Activated T-helper 17 cell treated with anti-CD3 and anti-CD28 coated beads, Interleukin-2, amount 50 U/mL, for 72 hours (primary cell): ENCODE measurements at places on chromosomes 2 and 18. TPM values are rescaled to one million over a fixed set of nuclear protein-coding genes. Genes with fewer than 3 reads are reported as not detected.

DNA sequence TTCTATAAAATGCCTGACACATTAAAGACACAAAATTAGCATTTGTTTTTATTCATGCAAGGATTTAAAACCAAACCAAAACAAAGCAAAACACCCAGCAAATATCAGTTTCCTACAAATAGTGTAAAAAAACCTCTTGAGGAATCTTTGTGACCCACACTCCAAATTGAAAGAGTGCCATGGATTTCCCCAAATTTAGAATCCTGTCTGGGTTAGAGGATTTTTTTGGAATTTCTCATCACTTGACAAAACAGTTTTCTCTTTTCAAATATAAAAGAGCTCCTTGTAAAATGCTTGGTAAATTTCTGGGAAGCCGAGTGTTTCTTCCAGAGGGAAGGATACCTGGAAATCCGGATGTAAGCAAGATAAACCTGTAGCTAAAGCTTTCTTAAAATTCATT, 1.7 kb upstream of the FN1 start:
- ATAC-seq, result no peak

- ATAC-seq, result peak; percentile 53
Observed at GRCh38 chr2:171318463-171318934, 115.3 kb downstream of the METTL8 start.

DNA sequence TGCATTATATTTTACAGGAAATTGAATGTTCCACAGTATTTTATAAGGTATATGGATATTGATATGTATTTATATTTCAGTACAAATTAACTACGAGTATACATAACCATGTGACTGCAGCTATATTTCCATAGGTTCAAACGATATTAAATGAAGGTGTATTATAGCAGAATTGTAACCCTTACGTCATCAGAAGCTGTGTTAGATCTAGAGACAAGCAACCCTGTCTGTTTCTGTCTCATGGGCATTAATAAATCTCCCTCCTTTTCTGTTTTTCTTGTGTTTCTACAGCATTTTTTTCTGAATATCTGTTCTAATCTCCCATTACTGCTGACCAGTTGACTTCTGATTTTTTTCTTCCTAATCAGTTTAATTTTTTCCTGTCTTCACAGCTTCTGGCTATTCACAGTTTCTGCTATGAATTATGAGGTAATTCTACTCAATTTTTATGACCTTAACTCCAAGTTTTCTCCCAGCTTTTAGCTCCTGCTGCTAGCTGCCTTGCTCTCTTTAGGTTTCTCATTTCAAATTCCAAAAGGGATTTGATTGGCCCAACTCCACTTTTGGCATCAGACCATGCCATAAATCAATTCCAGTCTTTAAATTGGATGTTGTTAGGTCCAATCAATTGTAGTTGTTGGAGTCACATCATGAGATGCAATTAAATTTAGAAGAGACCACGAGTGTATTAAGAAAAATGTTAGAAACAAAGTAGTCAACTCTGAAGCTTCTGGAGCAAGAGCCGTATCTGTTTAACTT, 277.5 kb upstream of the ZSWIM2 start:
- no peak for ATAC-seq

DNA sequence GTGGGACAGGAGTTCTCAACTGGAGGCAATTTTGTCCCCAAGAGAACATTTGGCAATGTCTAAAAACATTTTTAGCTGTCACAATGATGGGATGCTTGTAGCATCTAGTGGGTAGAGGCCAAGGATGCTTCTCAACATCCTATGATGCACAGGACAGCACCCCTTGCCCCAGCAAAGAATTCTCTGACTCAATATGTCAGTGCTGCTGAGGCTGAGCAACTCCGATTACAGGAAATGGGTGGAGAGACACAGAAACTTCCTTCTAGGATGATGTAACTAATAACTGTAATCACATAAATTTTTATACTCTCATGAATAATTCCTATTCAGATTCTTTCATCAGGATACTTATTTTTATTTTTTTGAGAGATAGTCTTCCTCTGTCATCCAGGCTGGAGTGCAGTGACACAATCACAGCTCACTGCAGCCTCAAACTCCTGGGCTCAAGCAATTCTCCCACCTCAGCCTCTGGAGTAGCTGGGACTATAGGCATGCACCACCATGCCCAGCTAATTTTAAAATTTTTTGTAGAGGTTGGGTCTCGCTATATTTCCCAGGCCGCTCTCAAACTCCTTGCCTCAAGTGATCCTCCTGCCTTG, 120.3 kb upstream of the ACAA2 start:
- peak; percentile 50 for ATAC-seq

DNA sequence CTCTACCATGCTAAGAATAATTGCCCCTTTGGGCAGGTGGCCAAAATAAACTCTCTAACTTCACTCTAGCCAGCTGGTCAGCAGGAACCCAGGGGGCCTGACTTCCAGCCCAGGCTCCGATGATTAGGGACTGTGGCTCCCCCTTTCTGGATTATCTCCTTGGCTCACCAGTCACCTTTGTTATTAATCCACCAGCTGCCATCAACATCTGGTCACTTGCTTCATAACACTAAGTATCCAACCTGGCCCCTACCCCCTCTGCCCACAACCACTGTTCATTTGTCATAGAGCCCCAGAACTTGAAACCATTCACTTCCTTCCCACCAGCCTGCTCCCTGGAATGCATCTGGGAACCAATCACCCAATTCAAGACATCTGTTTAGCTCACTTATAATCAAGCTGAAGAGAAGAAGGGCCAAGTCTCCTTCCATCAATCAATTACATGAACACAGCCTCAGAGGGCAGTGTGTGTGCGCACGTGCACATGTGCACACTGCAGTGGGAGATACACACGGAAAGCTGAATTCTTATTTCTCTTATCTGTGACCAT, 215.1 kb downstream of the ALK start:
- ATAC-seq, result no peak

DNA sequence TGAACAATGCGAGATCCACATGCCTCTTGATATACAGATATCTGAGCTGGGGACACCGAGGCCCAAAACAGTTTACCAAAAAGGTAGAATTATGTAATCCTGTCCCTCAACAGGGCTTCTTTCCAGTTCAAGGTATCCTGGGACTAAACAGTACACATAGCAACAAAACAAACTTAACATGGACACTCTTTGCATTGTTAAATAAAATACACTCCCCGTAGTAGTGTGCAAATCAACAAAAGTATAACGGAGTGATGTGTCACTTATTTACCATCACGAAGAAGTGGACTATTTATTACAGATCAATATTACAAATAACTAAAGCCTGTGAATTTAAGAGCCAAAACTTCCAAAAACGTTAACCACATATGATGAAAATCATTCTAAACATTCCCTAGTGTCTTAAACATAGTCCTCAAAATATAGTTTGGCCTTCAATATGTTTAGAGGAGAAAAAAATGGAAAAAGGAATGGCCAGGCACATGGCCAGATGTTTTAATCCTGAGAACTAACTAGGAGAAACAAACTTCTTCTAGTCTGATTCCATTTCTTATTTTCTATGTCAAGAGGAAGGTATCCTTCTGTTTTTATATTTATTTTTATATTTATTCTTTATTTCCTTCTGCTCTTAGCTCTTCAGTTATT, 377.5 kb downstream of the OSR1 start:
- no peak for ATAC-seq

GRCh38 chr2:201046881-201047280, 24.6 kb downstream of the HYCC2 start:
- ATAC-seq, result no peak

Gene SCN2A
- not detected for total RNA-seq

Gene ATP5F1A
- total RNA-seq, result 278 TPM

- ATAC-seq, result no peak
Observed at GRCh38 chr2:138333677-138334076, 167.9 kb upstream of the SPOPL start.

DNA sequence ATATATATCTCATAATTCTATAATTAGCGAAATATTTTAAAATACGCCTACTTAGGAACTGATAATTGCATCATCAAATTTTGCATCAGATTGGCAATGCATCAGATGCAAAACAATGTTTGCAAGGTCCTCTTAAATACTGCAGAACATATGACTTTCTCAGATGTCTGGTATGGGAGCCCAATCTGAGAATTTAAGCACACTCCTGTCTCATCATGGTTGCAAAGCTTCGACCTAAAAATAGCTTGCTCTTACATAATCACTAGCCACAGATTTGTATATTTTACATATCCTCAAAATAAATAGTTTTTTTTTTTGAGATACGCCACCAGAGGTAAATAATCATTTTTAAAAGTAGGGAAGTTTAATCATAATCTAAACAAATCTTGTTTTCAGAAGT, 123.2 kb downstream of the CABYR start:
- ATAC-seq, result no peak

Gene TCF4
- total RNA-seq, result 1.3 TPM

Gene PPM1B
- 38.9 TPM for total RNA-seq

DNA sequence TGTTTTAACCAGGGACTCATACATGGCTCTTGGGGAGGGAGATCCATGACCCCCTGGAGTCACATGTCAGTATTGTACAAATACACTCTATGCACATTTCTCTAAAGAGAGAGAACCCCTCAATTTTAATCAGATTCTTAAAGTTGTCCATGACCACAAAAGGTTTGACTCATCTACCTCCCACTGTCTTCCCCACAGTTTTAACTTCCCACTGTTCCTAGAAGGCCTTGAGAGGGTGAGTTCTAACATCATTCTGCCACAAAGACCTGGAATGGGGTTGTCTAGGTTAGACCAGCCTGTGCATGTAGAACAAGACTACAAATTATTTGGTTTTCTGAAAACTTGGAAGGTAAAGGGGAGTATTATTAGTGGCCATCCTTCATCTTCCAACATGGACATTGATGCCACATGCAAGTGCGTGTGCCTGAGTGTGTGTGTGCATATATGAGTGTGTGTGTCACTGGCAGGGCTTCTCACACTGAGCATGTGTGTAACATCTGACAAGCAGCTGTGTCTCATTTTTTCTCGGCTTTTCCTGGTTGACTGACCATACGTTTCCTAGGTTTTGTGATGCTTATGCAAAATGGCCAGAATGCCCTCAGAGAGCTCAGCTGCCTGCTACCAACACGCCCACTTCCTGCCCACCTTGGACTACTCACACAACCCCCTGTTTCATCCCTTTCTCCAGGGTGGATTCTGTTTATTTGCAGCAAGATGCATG, 94.6 kb upstream of the LGALSL start:
- no peak for ATAC-seq

DNA sequence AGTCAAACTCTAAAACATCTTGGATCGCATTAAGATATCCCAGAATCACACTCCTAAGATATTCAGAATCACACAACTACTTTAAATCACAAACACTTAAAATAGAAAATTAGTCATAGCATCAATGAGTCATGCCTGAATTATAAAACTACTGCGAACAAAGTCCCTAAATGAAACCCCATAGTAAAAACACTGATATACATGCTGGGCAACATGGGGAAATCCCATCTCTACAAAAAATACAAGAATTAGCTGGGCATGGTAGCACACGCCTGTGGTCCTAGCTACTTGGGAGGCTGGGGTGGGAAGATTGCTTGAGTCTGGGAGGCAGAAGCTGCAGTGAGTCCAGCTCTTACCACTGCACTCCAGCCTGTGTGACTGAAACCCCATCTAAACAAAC, 101.7 kb downstream of the COBLL1 start:
- ATAC-seq, result peak; percentile 39

DNA sequence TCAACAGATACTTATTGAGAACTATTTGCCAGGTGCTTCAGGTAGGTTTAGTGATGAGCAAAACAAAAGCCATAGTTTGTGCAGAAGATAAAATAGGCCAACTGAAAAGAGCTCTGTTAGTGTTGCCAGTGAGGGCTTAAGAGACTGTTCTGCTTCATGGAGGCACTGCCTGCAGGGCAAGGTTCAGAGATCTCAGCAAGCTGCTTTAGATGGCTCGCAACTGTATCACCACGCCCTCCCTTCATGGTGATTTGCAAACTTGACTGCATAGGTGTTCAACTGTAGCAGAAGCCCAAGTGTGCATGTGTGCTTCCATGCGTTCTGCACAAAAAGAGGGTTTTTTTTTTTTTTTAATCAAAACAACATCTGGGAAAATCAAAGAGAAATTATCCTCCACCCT, 84.5 kb downstream of the RAPH1 start:
- ATAC-seq, result no peak

Gene TGFA
- total RNA-seq, result 0.26 TPM

DNA sequence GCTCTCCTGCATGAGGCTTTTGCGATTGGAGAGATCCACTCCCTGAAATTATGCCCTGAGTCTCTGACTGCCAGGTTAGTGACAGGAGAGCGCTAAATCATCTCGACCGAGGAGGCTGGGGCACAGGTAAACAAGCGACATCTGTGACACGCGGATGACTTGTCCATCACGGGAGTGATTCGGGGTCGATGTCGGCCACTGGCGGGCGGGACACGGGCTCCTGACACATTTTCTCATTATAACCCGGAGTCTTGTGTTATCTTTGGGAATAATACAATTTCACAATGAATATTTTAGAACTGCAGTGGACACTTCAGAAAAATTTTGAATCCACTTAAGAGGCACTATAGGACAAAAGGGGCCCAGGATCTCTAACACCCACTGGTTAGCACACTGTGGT, 29.5 kb upstream of the SLC35G4 start:
- ATAC-seq, result no peak

GRCh38 chr2:215828528-215829184, 184.7 kb downstream of the MREG start:
- peak; percentile 48 for ATAC-seq

GRCh38 chr2:188024811-188025210, 266.9 kb upstream of the GULP1 start:
- no peak for ATAC-seq

DNA sequence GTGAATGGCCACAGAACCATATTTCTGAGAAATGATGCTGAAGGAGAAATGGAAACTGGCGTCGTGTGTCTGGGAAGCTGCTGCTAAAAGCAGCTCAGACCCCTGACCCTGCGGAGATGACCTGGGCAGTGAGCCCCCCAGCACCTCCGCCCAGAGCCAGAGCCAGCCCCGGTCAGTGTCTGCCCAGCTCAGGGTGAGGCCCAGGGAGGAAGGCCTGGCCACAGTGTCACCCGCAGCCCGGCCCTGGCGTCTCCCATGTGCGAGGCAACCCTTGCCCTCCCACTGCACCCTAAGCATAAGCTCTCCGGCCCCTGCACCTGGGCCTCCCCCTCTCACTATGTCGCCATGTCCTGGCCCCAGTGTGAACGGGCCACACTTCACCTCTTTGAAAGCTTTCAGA, 502.8 kb downstream of the EIPR1 start:
- no peak for ATAC-seq

- ATAC-seq, result no peak
Observed at GRCh38 chr18:9742524-9743131, 34.5 kb downstream of the RAB31 start.
